ENCODE measurements at places on chromosomes 2 and 18.

DNA sequence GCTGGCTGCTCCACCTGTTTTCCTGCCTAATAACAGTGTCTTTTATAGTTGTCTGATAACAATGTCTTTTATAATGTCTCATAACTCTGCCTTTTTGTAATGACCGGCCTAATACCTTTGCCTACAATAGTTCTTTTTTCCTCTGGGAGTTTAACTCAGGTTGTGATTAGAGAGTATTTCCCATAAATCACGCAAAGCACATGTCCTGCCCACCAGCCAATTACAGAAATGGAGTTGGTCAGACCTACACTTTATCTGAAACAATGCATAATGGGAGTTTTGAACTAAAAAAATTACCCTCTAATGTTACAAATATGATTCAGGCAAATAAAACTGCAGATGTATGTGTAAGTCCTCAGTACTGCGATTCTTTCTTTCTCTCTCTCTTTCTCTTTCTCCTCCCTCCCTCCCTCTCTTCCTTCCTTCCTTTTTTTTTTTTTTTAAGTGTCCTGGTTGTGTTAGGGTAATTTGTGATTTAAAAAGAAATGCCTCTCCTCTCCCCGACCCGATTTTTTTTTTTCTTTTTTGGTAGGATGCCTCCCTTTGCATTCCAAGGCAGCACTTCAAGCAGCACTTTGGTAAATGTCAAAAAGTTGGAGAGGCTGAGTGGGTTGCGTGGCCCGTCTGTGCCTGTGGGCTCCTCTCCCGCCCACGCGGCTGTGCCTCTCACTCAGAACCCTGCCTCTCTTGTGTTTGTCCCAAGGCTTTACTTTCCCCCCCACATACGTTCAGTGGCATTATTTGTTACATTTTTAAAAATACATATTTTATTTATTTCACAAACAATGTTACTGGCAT is 147.3 kb downstream of the AGAP1 start:
- no peak for DNase-seq

DNA sequence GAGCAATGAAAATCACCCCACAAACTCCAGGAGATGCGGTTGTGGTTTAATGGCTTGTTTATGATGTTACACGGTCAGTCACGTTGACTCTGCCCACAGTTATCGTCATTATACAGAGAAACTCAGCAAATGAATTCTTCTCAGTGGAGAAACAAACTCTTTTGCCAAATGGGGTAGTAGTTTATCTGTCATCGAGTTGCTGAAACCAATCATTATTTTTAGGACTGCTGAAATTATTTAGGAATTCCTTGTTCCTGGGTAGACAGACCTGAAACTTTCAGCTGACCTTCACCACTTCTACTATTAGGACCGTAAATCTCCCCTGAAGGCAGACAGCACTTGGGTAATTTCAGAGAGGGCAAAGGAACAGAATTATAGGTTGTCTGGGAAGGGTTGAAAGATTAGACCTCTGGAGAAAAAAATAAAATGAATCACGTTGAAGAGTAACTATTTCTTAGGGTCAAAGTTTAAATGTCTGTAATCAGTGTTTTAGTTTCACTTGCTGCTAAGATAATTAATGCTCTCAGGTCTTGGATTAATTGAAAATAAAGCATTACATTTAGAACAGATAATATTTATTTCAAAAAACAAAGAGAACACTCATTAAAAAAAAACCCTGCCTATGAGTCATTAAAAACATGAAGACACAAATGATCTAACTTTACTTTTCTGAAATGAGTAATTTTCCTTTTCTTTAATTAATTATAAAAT is 52.1 kb upstream of the LYPD6 start:
- DNase-seq = no peak

GRCh38 chr2:60149176-60149575 is 404.3 kb downstream of the BCL11A start:
- no peak for DNase-seq

GRCh38 chr2:240565333-240566202 is 2.7 kb upstream of the RNPEPL1 start:
- peak; percentile 95 for DNase-seq

DNA sequence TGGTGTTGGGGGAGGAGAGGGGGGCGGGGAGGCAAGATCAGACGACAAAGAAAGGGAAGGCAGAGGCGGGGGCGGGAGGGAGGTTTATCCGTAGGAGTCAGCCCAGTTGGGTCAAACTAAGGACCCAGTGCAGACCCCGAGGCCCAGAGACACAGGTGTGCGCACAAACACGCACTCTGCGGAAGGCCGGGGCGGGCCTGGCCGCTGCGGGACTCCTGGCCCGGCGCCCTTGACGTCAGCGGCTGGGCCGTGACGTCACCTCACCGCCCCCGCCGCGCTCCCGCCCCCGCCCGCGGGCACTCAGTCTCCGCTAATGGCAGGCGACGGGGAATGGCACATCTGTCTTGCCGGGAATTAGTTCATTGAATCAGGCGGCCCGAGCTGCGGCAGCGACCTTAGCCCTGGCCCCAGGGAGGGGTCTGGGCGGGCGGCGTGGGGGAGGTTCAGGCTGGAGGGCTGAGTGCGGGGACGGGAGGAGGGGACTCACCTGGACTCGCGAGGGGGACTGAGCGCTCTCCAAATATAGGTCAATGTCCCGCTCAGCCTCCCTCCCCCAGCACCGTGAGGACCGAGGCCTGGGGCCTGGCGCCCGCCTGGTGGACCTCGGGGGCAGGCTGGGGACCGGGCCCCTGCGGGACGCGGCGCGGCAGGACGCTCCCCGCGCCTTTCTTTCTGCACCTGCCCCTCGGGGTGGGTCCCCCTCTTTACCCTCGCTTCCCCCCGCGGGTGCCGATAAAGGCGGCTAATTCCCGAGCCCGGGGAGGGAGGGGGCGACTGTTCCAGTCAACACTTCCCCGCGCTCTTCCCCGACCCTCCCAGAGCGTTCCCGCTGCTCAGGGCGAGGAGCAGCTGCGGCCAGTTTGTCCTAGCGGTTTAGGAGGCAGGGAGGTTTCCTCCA is 15.5 kb upstream of the ECEL1 start:
- DNase-seq = no peak

DNA sequence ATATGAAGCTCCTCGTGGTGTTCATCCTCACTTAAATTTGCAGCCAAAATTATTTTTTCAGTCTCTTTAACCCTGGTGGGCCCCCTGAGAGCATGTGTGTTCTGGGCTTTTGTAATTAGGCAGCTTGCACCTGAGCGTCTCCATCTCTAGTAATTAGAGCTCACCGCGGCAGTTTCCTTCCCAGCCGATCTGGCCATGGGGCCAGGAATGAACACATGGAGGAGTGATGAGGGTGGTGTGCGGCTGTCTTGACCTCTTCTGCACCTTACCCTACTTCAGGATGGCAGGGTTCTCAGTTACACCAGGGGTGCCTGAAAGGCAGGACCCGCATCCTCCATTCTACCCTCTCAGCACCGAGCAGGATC is 98.5 kb downstream of the AFF3 start:
- DNase-seq = no peak

DNA sequence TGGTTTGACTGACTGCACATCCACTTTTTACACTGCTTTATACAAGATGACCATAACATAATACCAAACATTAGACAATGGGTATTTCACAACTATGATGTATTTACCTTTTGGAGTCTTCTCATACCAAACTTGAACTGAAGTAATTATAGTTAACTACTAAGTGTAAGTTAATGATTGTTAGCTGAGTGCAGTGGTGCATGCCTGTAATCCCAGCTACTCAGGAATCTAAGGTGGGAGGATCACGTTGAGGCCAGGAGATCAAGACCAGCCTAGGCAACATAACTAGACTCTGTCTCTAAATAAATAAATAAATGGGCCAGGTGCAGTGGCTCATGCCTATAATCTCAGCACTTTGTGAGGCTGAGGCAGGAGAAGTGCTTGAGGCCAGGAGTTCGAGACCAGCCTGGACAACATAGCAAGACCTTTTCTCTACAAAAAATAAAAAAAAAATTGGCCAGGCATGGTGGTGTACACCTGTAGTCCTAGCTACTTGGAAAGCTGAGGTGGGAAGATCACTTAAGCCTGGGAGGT is 44.9 kb upstream of the ORC2 start:
- DNase-seq = no peak

DNA sequence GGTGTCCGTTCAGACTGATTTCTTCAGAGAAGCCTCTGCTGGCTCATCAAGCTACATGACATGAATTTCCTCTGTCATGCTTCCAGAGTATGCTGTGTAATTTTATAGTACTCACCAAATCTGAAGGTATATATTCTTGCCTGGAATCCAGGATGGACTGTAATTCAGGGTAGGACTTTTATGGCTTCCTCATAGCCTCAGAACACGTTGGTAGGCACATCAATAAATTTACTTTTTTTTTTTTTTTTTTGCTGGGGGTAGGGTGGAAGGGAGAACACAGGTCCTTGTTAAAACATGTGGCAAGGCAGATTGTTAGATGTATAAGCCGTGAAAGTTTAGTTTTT is 34.4 kb downstream of the MTA3 start:
- no peak for DNase-seq

DNA sequence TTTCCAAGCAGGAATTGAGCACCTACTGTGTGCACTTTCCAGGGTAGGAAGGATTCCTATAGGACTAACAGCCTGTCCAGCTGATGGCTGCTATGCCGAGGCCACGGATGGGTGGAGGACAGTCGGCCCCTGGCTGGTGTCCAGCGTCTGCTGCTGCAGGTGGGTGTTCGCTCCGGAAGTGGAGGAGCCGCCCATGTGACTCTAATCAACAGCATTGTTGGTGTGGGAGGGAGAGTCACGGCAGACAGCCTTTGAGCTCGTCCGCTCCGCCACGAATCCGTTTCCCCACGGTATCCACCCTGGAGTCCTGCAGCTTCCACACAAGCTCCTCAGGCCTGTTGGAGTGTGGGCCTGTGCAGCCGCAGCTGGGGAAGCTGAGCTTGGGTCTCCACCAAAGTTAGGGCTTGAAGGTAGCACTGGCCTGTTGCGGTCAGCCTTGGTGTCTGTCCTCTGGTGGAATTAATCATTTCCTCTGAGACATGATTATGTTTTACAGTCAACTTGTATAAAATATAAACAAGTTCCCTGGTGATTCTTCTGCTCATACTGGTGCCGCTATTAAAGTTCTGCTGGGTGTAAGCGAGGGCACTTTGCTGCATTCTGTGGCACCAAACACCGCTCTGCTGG is 185.9 kb upstream of the TPO start:
- no peak for DNase-seq

DNA sequence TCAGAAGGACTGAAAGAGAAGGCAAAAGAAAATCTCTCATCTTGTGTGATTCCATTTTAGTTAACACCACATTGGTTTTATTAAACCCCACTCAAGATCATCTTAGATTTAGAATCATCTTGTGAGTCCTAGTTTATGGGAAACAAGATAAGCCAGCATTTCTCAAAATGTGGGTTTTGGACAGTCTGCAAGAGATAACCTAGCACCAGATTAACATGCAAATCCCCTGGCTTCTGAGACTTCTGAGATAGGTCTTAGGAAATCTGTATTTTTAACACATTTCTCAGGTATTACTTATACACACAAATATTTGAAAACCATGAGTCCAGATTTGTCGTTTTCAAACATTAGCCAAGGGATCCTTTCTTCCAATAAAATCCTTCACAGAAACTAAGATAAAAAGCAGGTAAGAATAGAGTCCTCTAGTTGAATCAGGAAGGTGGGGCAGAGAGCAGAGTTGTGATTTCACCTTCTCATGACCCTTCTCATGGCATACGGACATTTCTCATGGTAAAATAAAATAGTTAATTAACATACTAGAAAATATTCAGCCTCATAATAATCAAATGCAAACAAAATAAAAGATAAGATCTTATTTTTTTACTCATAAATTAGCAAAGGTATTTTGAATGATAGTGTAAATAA is 287.2 kb upstream of the FN1 start:
- DNase-seq = no peak

GRCh38 chr2:183010112-183010511 is 28.1 kb downstream of the NCKAP1 start:
- no peak for DNase-seq

- no peak for DNase-seq
These were observed 196.1 kb downstream of the EIPR1 start for GRCh38 chr2:3181416-3182010.

DNA sequence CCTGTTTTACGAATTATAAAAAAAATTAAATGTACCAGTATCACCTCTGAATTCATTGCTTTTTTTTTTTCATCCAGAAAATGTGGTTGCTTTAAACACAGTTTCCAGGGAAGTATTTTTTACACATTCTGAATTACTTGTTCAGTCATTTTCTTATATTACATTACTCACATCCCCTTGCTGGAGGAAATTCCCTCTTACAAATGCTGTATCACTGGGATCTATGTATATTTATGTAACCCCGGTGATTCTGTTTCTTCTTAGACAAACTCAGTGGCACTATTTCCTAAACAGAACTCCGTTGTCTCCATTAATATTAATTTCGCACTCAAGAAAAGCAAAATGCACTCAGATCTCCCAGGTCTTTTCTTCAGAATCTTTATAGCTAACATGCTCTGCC is 1078.5 kb upstream of the ZEB2 start:
- DNase-seq = no peak

DNA sequence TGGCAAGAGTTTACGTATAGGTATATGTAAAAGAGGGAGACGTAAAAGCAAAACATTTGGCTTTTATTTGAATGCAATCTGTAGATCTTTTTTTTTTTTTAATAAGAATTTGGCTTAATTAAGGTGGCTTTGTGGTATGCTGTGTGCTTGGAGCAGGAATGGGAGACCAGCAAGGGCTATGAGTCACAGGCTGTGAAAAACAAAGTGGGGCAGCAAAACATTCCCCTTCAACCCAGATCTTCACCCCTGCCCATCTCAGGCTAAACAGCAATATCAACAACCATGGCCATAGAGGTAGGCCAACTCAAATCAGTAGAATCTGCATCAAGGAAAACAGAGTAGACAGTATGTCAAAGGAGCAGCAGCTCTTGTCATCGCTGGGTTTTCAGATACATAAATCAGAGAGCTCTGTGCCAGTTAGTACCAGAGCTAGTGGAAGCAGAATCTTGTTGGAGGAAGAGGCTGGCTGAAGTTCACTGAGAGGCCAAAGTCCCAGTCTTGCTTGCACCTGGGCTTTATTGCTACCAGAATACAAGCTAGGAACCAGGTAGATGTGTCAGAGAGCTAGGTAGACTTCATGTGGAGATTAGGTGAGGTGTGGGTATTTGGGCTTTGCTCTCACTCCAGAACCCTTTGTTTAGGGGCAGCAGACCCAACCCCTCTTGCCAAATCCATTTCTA is 191.5 kb upstream of the FANCL start:
- DNase-seq = no peak

- DNase-seq = no peak
These were observed 33.7 kb upstream of the STAT4 start for GRCh38 chr2:191184457-191184856.

GRCh38 chr2:195613922-195614321 is 43.1 kb upstream of the SLC39A10 start:
- DNase-seq = no peak

- DNase-seq = peak; percentile 73
These were observed 29.2 kb downstream of the MROH2A start for GRCh38 chr2:233807215-233807865.
